ENCODE measurements at places on chromosomes 5 and 9.

GRCh38 chr9:99023231-99023630 lies 79.5 kb downstream of the COL15A1 start:
- no peak for DNase-seq

- DNase-seq = no peak
Measured at GRCh38 chr5:5487585-5488360, 65.3 kb downstream of the ICE1 start.

- DNase-seq = no peak
Measured at GRCh38 chr9:5492965-5493678, 17.2 kb upstream of the PDCD1LG2 start.

- no peak for DNase-seq
Measured at GRCh38 chr5:55821731-55822512, 29.2 kb upstream of the IL31RA start.

- DNase-seq = no peak
Measured at GRCh38 chr9:134408389-134408788, 82.1 kb downstream of the RXRA start.

- no peak for DNase-seq
Measured at GRCh38 chr5:150723845-150724244, 23.0 kb upstream of the RBM22 start.

DNA sequence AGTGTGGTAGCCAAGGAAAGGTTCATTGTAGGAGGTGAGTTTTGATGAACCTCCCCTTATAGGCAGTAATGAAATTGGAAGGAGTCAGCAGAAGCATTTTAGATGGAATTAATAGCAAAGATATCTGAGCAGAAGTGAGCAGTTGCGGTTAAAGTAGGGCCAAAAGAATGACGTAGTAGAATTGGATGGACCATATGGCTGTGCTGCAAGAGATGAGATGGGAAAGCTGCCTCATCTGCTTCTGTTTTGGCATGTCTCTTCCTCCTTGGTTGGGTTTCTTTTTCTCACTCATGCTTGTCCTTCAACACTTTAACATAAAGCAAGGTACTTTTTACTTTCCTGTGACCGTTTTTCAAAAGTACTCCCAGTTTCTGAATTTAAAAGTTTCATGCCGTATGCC lies 55.8 kb downstream of the AQP7 start:
- DNase-seq = no peak

DNA sequence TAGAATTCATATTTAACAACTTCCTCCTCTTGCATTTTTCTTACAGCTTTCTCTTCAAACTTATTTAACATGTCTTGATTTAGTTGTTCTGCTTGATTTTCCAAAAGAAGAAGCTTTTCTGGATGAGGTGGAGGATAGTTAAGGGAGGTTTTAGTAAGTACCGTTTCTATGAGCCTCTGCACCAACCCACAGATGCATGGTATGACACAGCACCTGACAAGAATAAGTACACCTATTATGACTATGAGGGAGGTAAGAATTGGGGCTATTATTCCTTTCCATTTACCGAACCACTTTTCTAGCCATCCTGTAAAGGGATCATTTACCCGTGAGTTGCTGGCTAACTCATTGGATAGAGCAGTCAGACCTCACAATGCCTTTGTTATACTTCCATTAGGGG lies 2.5 kb upstream of the HMGCS1 start:
- DNase-seq = no peak

- DNase-seq = no peak
Measured at GRCh38 chr5:151183456-151184245, 26.1 kb upstream of the ANXA6 start.

- DNase-seq = no peak
Measured at GRCh38 chr5:113804264-113804663, 290.8 kb downstream of the YTHDC2 start.

DNA sequence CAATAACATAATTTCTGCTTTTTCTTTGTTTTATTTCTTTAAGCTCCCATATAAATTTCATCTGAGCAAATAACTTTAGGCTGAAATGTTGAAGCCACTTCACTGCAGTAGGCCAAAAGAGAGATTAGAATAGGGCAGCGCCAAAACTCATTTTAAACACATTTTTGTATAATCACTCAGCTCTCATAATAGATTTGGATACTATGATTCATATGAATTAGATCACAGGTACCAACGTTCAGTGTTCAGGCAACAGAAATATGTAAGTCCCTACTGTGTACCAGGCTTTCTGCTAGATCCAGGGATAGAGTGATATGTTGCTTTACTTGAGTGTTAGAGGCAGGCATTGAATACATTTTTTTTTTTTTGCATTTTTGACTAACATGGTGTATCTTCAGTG lies 370.5 kb downstream of the PTPRD start:
- DNase-seq = no peak
